Lower lobe of right lung (tissue), 2 donors: ENCODE measurements at places on chromosomes 4 and X. TPM values are rescaled to one million over a fixed set of nuclear protein-coding genes. Genes with fewer than 3 reads are reported as not detected.

DNA sequence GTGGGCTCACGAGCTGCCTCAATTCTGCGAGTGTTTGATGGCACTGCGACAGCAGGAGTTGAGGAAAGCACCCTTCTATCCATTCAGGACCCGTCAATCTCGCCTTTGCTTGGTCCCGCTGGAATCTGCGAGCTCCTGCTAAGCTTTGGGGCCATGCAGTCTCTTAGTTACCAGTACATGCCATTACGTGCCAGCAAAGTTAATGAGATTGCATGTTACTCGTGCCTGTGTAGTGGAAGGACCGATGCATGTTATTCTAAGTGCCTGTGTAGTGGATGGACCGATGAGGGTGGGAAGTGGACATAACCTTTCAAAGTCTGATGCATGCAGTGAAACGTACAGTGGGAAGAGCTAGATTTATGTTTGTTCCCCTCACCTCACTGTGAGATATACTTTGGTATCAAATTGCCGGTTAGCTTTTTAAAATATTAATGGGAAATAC lies 569 bp downstream of the RPS3A start:
- peaks cover 30% of the 10 kb centered on the region for H3K4me1 ChIP-seq
- peak overlapping the region; percentile 91 for H3K27ac ChIP-seq
- no peaks in the 10 kb centered on the region for H3K27me3 ChIP-seq
- peak overlapping the region; percentile 94 for H3K4me3 ChIP-seq

DNA sequence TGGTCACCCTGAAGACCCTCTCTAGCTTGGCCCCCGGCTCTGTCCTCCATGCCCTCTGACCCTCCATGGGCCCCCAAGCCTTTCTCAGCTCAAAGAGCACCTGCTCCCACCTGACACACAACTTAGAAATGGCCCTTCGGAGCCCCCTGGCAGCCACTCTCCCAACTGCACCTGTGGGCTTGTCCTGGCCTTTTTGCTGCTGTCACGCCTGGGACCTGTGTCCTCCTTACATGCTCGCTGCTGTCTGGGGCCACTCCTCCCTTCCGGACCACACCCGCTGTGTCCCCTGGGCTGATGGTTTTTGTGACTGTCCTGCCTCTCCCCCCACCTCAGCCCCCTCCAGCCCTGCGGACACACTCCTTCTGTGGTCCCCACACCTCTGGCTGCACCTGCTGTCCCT lies 106.2 kb upstream of the AFAP1 start:
- H3K27ac ChIP-seq, result no peak overlapping the region
- H3K4me1 ChIP-seq, result peaks cover 11% of the 10 kb centered on the region
- no peak for DNase-seq
- H3K4me3 ChIP-seq, result no peak overlapping the region

- H3K36me3 ChIP-seq, result no peaks in the 10 kb centered on the region
- H3K27ac ChIP-seq, result no peak overlapping the region
- no peak for DNase-seq
- H3K4me3 ChIP-seq, result no peak overlapping the region
- H3K4me1 ChIP-seq, result no peaks in the 10 kb centered on the region
- no peaks in the 10 kb centered on the region for H3K27me3 ChIP-seq
Observed at GRCh38 chrX:43349363-43349762, 306.7 kb upstream of the MAOA start.

DNA sequence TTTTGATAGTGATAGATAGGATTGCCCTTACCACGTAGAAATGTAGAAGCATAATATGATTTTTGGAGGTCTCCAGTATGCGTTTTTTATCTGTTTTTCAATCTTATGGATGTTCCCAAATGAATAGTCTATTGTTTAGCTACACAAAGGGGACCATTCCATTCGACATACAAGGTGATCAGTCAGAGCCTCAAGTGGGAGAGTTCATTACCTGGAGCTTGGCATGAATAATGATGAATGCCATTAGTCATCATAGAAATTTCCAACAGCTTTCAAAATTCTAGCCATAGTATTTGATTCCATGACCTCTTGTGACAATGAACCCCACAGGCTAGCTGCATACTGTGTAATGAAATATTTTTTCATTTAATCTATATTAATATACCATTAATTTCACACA lies 123.6 kb downstream of the PDHA2 start:
- no peak for DNase-seq
- no peak overlapping the region for H3K4me3 ChIP-seq
- no peaks in the 10 kb centered on the region for H3K36me3 ChIP-seq
- no peaks in the 10 kb centered on the region for H3K4me1 ChIP-seq

DNA sequence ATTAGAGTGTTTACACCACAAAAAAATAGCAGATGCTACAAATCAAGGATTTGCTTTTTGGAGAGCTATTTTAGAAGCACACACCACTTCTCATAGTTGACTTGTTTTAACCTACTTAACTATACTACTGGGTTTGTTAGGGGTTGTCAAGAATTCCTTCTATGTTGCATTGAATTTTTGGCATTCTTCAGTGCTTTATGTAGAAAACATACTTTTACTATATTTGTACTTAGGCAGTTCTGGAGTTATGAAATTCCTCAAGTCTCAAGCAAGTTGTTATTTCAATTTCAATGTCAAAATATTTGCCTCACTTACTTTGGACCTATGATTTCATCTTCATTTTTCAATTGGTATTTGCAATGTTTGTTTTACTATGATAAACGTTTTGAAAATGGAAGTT lies 449.6 kb downstream of the GLUD2 start:
- no peak for DNase-seq
- no peaks in the 10 kb centered on the region for H3K27me3 ChIP-seq
- H3K4me1 ChIP-seq, result no peaks in the 10 kb centered on the region
- H3K27ac ChIP-seq, result no peak overlapping the region
- no peak overlapping the region for H3K4me3 ChIP-seq

DNA sequence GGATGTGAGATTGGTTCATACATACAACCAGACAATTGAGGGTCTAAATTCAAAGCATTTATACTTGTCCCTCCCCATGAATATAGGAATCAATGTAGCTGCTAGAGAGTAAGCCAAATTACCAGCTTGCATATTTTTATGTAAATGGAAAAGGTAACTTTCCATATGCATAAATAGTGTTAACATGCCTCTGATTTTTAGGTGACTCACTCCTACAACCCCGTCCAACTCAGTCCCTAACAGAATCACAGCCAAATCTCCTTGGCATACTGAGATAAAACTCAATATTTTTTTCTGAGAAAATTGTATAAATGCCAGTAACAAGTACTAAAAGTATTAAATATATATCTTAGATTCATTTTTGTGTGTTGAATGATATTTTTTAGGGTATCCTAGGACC lies 67.2 kb downstream of the INPP4B start:
- H3K4me3 ChIP-seq, result no peak overlapping the region
- no peak overlapping the region for H3K27ac ChIP-seq
- no peak for DNase-seq

- no peaks in the 10 kb centered on the region for H3K4me1 ChIP-seq
- H3K4me3 ChIP-seq, result no peak overlapping the region
- no peaks in the 10 kb centered on the region for H3K36me3 ChIP-seq
- DNase-seq, result no peak
Observed at GRCh38 chr4:818106-818921, 7.6 kb downstream of the CPLX1 start.

DNA sequence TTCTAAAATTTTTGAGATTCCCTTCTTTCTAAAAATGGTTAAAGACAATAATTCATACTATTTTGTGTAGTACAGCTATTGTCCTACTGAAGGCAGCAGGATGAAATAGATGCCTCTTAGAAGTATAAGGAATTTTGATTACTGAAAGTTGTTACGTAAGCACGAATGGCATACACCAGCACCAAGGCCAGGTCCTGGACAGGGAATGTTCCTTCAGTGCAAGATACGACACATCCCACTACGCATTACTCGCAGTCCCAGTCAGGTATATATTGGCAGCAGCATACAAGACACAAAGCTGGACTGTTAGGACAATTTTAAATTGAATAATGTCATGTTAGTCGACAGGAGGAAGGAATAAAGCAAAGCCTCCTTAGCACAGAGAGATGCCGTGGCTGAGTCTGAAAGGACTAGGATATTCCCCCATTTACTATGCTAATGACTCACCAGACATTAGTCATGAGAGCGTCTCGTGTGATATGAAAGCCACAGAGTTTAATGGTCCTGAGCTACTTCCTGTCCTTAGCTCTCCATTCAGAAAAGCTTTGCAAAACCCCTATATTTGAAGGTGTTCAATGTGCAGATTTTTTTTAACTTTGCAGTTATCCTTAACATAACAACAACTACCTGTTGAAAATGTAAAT lies 504.3 kb downstream of the FAM133A start:
- H3K27me3 ChIP-seq, result no peaks in the 10 kb centered on the region
- H3K4me1 ChIP-seq, result no peaks in the 10 kb centered on the region
- H3K27ac ChIP-seq, result no peak overlapping the region
- DNase-seq, result no peak

- no peak overlapping the region for H3K4me3 ChIP-seq
- H3K27me3 ChIP-seq, result no peaks in the 10 kb centered on the region
- H3K4me1 ChIP-seq, result peaks cover 14% of the 10 kb centered on the region
- H3K27ac ChIP-seq, result no peak overlapping the region
- no peaks in the 10 kb centered on the region for H3K36me3 ChIP-seq
- DNase-seq, result no peak
Observed at GRCh38 chr4:112288455-112288854, 2.8 kb upstream of the TIFA start.

DNA sequence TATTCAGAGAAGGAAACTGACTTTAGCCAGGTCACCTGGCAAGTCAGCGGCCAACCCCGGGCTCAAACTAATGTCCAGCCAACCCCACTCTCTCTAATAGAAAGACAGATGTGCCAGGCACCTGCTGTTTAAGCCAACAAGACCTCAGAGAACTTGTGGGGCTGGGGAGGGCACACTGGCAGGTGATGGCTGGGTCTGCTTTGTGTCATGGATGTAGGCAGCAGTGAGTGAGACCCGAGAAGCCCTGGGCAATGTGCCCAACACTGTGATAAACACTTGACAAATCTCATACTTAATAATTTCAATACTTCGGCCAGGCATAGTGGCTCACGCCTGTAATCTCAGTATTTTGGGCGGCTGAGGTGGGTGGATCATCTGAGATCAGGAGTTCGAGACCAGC lies 9.0 kb upstream of the CD99L2 start:
- H3K4me3 ChIP-seq, result no peak overlapping the region
- no peak overlapping the region for H3K27ac ChIP-seq
- H3K27me3 ChIP-seq, result no peaks in the 10 kb centered on the region
- no peak for DNase-seq
- no peaks in the 10 kb centered on the region for H3K36me3 ChIP-seq

DNA sequence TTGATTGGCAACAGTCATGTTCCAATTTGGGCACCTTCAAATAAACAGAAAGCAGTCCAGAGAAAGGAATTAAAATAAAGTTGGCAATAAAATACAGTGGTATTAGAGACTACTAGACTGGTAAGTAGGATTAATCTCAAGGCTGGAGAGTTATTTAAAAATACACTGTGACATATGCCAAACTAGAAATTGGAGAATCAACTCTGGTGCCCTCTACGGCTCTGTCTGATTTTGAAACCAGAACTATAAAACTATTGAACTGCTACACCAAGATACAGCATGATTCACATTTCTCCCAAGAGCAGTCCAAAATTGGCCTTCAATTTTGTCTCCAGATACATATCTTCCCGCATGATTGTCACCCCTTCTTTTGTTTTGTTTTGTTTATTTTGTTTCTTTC lies 78.7 kb upstream of the FAM47B start:
- H3K27me3 ChIP-seq, result no peaks in the 10 kb centered on the region
- H3K27ac ChIP-seq, result no peak overlapping the region
- H3K4me3 ChIP-seq, result no peak overlapping the region

DNA sequence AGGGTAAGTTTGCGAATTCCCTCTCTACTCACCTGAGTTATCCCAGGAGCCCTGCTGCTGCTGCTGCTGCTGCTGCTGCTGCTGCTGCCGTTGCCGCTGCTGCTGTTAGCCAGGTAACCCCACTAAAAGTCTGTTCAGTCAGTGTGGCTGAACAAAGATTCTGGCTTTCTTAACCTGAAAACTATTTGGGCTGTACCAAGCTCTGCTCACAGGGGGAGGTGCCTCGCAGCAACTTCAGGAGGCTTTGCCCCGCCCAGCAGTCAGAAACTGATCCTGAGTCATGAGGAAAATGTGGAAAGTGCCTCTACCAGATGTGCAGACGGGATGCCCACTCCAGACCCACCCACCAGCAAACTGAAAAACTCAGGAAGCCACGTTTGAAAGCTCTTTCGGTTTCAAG lies at the start of gene CAPN6:
Gene CAPN6, minus strand, starts transcription at position 145 of the 400 bp plus-strand sequence. CDS start 6,547 bp downstream, outside the sequence.
- no peaks in the 10 kb centered on the region for H3K27me3 ChIP-seq
- DNase-seq, result no peak
- no peak within 1 kb of the TSS for H3K27ac ChIP-seq
- H3K4me3 ChIP-seq, result no peak within 1 kb of the TSS

DNA sequence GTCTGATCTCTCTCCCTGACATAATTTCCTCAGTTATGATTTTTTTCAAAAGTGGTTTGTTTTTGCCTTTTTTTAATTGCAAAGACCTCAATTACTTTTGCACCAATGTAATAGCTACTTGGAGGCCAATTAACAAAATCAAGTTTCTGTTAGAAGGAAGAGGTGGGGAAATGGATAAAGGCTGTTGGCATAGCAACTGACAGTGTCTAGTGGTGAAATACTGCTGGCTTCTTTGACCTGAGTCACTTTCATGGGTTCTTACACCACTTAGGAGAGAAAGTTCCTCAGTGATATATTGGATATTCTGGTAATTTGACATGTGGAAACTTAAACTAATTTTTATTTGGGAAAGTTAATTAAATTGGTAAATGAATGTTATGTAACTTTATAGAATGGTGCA lies 26.5 kb upstream of the ATP8A1 start:
- no peak for DNase-seq
- H3K4me3 ChIP-seq, result no peak overlapping the region
- no peaks in the 10 kb centered on the region for H3K36me3 ChIP-seq
- no peaks in the 10 kb centered on the region for H3K4me1 ChIP-seq

DNA sequence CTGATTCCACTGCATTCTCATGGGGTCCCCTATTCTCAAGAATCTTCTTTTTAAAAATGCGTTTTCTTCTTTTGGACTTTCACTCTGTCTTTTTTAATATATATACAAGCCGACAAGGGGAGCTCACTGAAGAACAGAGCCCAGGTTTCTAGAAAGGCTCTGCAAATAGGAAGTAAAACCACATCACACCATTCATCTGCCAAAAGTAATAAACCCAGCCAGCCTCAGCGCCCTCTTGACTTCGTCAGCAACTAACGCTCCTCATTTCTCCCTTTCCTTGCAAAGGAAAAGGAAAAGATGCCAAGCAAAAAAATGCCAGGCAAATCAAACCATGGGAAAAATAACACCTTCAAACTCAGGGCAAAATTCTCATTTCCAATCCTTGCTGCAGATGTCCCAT lies 136.4 kb downstream of the HHIP start:
- no peaks in the 10 kb centered on the region for H3K27me3 ChIP-seq
- H3K4me1 ChIP-seq, result no peaks in the 10 kb centered on the region
- H3K36me3 ChIP-seq, result no peaks in the 10 kb centered on the region
- no peak for DNase-seq
- H3K27ac ChIP-seq, result no peak overlapping the region
- no peak overlapping the region for H3K4me3 ChIP-seq

- H3K27ac ChIP-seq, result no peak overlapping the region
- no peak for DNase-seq
- no peak overlapping the region for H3K4me3 ChIP-seq
Observed at GRCh38 chr4:113407409-113407808, 354.1 kb downstream of the CAMK2D start.

GRCh38 chrX:45806410-45807121 lies 605.9 kb upstream of the DIPK2B start:
- no peaks in the 10 kb centered on the region for H3K36me3 ChIP-seq
- peak overlapping the region; percentile 67 for H3K27ac ChIP-seq
- no peak for DNase-seq
- no peaks in the 10 kb centered on the region for H3K4me1 ChIP-seq
- no peaks in the 10 kb centered on the region for H3K27me3 ChIP-seq
- peak overlapping the region; percentile 37 for H3K4me3 ChIP-seq

The MAML3 gene
- total RNA-seq, result 12.5 TPM

The LEF1 gene
- 4.3 TPM for total RNA-seq

The POU3F4 gene
- not detected for total RNA-seq

The P2RY4 gene
- 0.38 TPM for total RNA-seq

The PASD1 gene
- total RNA-seq, result not detected
